ENCODE measurements at places on chromosomes 1 and 21. TPM values are rescaled to one million over a fixed set of nuclear protein-coding genes. Genes with fewer than 3 reads are reported as not detected.

The TP53BP2 gene
- total RNA-seq: 59.1 TPM

The DAB1 gene
- total RNA-seq: 1.9 TPM

- no peak overlapping the region for H3K4me3 ChIP-seq
- H3K36me3 ChIP-seq: peaks cover 44% of the 10 kb centered on the region
- DNase-seq: no peak
- no peak overlapping the region for H3K27ac ChIP-seq
- peaks cover 34% of the 10 kb centered on the region for H3K4me1 ChIP-seq
These were observed 23.5 kb downstream of the BACH1 start for GRCh38 chr21:29321932-29322928.

DNA sequence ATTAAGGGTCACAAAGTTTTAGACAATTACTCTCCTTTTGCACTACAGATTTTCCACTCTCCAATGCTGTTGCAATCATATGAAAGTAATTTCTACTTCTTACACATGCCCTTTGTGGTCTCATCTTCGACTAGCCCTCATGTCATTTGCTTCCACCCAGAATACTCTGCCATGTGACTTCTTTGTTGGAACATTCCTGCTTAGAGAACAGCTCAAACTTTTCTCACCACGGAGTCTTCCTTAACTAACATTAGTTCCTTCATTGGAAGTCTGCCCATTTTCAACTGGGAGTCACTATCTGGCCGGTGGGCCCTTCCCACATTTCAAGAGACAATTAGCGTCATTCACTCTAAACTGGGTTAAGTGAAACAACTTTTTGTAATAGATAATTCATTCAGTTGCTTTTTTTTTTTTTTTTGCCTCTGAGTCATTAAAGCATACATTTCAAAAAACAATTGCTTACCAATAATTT is 142.6 kb upstream of the PALMD start:
- no peaks in the 10 kb centered on the region for H3K27me3 ChIP-seq
- H3K4me1 ChIP-seq: no peaks in the 10 kb centered on the region
- no peaks in the 10 kb centered on the region for H3K36me3 ChIP-seq
- DNase-seq: no peak
- H3K4me3 ChIP-seq: no peak overlapping the region

The NR1I3 gene
- not detected for total RNA-seq

DNA sequence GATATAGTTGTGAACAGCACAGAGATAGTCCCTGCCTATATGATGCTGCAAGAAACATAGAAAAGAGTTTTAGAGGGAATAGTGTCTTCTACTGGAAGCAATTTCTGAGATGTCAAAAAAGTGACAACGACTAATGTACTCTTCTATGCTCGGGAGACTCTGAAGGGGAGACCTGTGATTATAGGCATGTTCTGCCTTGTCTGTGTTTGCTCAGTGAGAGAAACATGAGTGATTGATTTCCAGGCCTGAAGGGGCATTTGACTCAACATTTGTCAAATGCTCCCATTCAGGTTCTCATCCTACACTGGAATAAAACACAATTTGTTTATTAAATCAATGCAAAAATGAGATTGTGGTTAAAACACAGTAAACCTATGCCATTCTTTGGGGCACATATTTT is 131.8 kb downstream of the CTH start:
- no peaks in the 10 kb centered on the region for H3K4me1 ChIP-seq
- DNase-seq: no peak
- H3K36me3 ChIP-seq: no peaks in the 10 kb centered on the region
- H3K27ac ChIP-seq: no peak overlapping the region

DNA sequence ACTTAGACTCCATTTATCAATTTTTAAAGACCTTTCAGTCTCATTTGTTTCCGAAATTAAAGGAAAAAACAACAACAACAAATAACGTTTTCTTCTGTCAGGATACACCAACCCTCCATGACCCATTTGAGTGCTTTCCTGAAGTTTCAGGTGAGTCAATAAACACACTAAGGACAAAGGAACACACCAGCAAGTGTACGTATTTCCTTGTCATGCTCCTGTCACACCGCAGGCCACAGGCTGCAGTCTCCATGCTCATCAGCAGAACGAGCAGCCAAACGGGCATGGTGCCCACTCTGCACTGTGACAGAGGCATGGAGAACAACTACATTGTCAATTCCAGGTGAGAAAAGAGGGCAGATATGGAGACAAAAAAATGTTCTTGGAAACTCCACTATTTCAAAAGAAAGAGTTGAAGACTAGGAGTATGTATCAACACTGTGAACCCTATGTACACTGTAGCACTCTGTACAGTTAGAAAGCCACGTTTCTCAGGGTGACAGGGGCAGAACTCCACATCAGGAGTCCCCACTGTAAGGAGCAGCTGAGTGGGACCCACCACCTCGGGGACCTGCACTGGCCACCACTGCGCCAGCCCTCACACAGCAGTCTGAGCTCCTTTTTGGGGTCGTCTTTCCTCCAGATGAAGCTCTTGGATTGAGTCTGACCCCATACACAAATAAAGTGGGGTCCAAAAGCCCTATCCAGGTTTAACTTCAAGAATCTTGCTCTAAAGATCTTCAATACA is 2.6 kb downstream of the PTTG1IP start:
- no peaks in the 10 kb centered on the region for H3K27me3 ChIP-seq
- peaks cover 75% of the 10 kb centered on the region for H3K4me1 ChIP-seq
- no peak for DNase-seq
- peaks cover 9% of the 10 kb centered on the region for H3K36me3 ChIP-seq
- peak overlapping the region; percentile 7 for H3K4me3 ChIP-seq

- no peak overlapping the region for H3K4me3 ChIP-seq
- no peak for DNase-seq
- H3K36me3 ChIP-seq: peaks cover 29% of the 10 kb centered on the region
- peak overlapping the region; percentile 40 for H3K27ac ChIP-seq
These were observed 18.1 kb downstream of the RSBN1 start for GRCh38 chr1:113793878-113794834.

GRCh38 chr1:187122566-187122965 is 293.8 kb downstream of the PLA2G4A start:
- no peak overlapping the region for H3K4me3 ChIP-seq
- no peak for DNase-seq
- no peak overlapping the region for H3K27ac ChIP-seq

The PDZK1IP1 gene
- total RNA-seq: 22.6 TPM

The LEFTY2 gene
- total RNA-seq: 1.2 TPM

The TMPRSS15 gene
- not detected for total RNA-seq

DNA sequence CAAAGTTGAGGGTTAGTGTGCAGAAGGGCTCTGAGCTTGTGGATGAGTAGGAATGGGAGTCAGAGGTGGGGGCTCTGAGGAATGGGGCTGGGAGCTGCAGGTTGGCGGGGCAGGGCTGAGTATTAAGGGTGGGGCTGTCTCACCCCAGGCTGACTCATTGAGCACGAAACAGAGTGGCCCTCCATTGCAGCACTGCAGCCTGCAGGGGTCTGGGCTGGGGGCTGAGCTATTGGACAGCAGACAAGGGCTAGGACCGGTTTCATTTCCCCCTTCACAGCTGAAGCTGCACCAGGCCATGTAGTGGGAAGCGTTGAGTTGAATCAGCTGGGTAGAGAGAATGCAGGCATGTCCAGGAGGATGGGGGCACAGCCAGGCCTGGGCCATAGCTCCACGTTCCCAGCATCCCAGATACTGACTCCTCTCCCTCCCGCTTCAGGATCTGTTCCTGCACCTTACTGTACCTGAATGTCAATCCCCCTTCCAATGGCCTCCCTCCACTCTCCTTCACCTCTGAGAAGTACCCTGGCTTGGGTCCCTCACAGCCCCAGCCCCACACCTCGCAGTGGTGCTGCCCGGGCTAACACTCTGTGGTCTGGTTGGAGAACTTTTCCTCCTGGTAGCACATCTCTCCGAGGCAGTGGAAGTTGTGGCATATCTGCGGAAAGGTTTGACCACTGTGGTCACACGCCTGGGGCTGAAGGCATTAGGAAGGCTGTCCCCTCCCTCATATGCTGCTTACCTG is 4.4 kb upstream of the INPP5B start:
- peaks cover 9% of the 10 kb centered on the region for H3K4me1 ChIP-seq
- H3K27me3 ChIP-seq: no peaks in the 10 kb centered on the region
- H3K27ac ChIP-seq: no peak overlapping the region
- peaks cover under 1% of the 10 kb centered on the region for H3K36me3 ChIP-seq
- DNase-seq: no peak

- no peak for DNase-seq
- no peak overlapping the region for H3K4me3 ChIP-seq
- no peaks in the 10 kb centered on the region for H3K27me3 ChIP-seq
- H3K27ac ChIP-seq: no peak overlapping the region
- no peaks in the 10 kb centered on the region for H3K4me1 ChIP-seq
These were observed 34.4 kb downstream of the TESK2 start for GRCh38 chr1:45456531-45456930.

The PLA2G2A gene
- total RNA-seq: 181 TPM

The CYP4X1 gene
- total RNA-seq: 12.8 TPM

- H3K4me3 ChIP-seq: no peak overlapping the region
- H3K27me3 ChIP-seq: no peaks in the 10 kb centered on the region
- H3K36me3 ChIP-seq: no peaks in the 10 kb centered on the region
- H3K4me1 ChIP-seq: peaks cover 34% of the 10 kb centered on the region
- H3K27ac ChIP-seq: no peak overlapping the region
- DNase-seq: peak; percentile 41
These were observed 4.6 kb downstream of the LRP8 start for GRCh38 chr1:53323316-53323715.

DNA sequence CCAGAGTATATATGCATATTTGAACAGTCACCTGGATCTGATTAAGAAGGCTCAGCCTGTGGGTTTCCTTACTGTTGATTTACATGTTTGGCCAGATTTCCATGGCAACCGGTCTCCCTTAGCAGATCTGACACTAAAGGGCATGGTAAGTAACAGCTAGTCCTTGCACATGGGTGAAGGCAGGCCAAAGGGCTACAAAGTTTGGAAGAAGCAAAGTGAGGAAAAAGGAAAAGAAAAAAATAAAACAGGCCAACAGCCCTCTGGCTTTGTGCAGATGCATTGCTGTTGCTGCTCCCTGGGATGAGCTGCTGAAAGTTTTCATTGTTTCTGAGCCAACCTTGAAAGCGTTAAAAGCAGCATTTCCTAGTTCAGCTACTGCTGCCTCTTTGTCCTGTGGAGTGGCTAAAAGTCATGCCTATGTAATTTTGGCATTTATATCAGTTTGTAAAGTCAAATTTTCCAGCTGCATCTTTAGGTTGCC is 176.5 kb upstream of the HOOK1 start:
- H3K4me3 ChIP-seq: no peak overlapping the region
- no peaks in the 10 kb centered on the region for H3K36me3 ChIP-seq
- peaks cover 5% of the 10 kb centered on the region for H3K4me1 ChIP-seq
- H3K27me3 ChIP-seq: no peaks in the 10 kb centered on the region
- H3K27ac ChIP-seq: no peak overlapping the region

DNA sequence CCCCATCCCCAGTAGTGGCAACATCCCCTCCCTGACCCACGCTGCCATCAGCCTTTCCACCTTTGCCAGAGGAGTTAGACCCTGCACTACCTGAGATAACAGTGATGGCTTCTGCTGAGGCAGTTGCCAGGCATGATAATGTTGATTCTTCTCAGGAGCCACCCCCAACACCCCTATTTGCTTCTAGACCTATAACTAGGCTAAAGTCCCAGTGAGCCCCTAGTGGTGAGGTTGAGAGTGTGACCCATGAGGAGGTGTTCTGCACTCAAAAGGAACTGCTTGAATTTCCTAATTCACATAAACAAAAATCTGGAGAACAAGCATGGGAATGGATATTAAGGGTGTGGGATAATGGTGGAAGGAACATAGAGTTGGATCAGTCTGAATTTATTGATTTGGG is 159.6 kb upstream of the COL11A1 start:
- H3K27me3 ChIP-seq: no peaks in the 10 kb centered on the region
- H3K27ac ChIP-seq: no peak overlapping the region
- no peaks in the 10 kb centered on the region for H3K4me1 ChIP-seq
- no peak for DNase-seq
- no peaks in the 10 kb centered on the region for H3K36me3 ChIP-seq

The TMEM201 gene
- total RNA-seq: 8.2 TPM

The KIRREL1 gene
- 26.9 TPM for total RNA-seq

- no peaks in the 10 kb centered on the region for H3K36me3 ChIP-seq
- H3K4me3 ChIP-seq: no peak overlapping the region
- DNase-seq: no peak
- H3K27me3 ChIP-seq: no peaks in the 10 kb centered on the region
- H3K4me1 ChIP-seq: no peaks in the 10 kb centered on the region
These were observed 106.6 kb upstream of the RAB4A start for GRCh38 chr1:229164348-229164747.

DNA sequence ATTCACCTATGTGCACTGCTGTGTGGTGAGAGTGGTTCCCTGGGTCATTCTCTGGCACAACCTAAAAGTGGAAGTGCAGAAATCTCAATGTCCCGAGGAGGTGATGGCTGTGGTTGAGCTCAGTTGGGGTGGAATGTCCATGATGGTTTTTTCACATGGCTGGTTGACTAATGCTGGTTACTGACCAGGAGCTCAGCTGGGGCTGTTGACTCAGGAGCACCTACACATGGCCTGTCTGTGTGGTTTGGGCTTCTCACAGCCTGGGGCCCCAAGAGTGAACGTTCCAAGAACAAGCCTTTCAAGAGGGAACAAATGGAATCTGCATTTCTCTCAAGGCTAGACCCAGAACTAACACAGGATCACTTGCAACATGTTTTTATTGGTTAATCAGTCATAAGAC is 6.4 kb upstream of the KANK4 start:
- no peaks in the 10 kb centered on the region for H3K4me1 ChIP-seq
- peaks cover under 1% of the 10 kb centered on the region for H3K27me3 ChIP-seq
- H3K4me3 ChIP-seq: no peak overlapping the region
- no peaks in the 10 kb centered on the region for H3K36me3 ChIP-seq
- no peak for DNase-seq
- H3K27ac ChIP-seq: no peak overlapping the region

The TAS1R1 gene
- 0.27 TPM for total RNA-seq

GRCh38 chr1:109341944-109342930 is 35.4 kb upstream of the MYBPHL start:
- H3K4me1 ChIP-seq: peaks cover 15% of the 10 kb centered on the region
- no peak overlapping the region for H3K27ac ChIP-seq
- peaks cover 94% of the 10 kb centered on the region for H3K36me3 ChIP-seq
- H3K27me3 ChIP-seq: no peaks in the 10 kb centered on the region
- H3K4me3 ChIP-seq: no peak overlapping the region
- no peak for DNase-seq

The GABRD gene
- 2.7 TPM for total RNA-seq

DNA sequence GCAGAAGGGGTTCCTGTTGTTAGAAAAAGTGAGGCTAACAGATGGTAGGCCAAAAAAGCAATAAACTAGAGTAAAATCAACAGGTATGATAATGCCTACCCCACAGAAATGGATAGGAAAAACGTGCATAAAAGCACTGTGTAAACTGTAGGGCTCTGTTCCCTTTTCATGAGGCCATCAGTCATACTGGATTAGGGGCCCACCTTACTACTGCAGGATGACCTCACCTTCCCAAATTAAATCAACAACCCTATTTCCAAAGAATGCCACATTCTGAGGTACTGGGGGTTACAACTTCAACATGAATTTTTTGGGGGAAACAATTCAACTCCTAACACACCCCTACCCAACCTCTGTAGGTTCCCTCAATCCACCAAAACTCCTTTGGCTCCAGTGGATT is 54.9 kb downstream of the KIAA1614 start:
- H3K4me3 ChIP-seq: no peak overlapping the region
- H3K27ac ChIP-seq: no peak overlapping the region
- H3K4me1 ChIP-seq: peaks cover 17% of the 10 kb centered on the region
- H3K36me3 ChIP-seq: peaks cover 65% of the 10 kb centered on the region
- no peaks in the 10 kb centered on the region for H3K27me3 ChIP-seq
- no peak for DNase-seq

GRCh38 chr1:36506276-36506920 is 23.7 kb upstream of the CSF3R start:
- H3K4me1 ChIP-seq: no peaks in the 10 kb centered on the region
- no peak overlapping the region for H3K4me3 ChIP-seq
- no peaks in the 10 kb centered on the region for H3K36me3 ChIP-seq

Measured in lower lobe of right lung (tissue), 2 donors.